ENCODE measurements at places on chromosomes 5 and 9.

GRCh38 chr9:134375011-134375390 is 48.7 kb downstream of the RXRA start:
- no peak for DNase-seq

- no peak for DNase-seq
Observed at GRCh38 chr9:16281707-16282106, 588.8 kb downstream of the BNC2 start.

GRCh38 chr5:87097664-87098063 is 170.0 kb upstream of the RASA1 start:
- DNase-seq, result no peak

GRCh38 chr9:87662808-87663528 is 63.0 kb upstream of the CTSL start:
- DNase-seq, result peak; percentile 88

DNA sequence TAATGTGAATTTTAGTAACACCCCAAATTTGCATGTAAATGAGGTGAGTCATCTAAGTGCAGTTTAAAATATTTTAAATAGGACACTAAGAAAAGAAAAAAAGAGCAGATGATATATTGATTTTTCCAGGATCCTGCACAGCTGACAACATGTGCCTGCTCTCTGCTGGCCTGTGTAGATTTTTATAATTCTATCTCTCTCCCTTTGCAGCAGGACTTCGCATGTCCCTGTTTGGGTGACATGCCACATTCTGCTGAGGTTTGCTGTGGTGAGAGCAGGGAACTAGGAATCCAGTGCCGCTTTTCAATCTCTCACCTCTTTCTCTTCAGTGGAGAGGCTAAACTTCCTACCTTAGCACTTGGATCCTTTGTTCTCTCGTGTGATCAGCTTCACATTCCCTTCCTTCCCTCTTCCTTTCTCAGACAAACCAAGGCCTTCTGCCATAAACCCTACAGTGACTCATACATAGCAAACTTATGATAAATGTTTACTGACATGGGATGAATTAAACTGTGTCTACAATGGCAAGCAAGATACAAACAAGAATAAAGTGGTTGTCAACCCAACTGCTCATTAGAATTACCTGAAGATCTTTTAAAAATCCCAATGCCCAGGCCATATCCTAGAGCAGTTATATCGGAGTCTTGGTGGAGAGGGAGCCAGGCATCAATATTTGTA is 198.8 kb upstream of the EFNA5 start:
- no peak for DNase-seq

DNA sequence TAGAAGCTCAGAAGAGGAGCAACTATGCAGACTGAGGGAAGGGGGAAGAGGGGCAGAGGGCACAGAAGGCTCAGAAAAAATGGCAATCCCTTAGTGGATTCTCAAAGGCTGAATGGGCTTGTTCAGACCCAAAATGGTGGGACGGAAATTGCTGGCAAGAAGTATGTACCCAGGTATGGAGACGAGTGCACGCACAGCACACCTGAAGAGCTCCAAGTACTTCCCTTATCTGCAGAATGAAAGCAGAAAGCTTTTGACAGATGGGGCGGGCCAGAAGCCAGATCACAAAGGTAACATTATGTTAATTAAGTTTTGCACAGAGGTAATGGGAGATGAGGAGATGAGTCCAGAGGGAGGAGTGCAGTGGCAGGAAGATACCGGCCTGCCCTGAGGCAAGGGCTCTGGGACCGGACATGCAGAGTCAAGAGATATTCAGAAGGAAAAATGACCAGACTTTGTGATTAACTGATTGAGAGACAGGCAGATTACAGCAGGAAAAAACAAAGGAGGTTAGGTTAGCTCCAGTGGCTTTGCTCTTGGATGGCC is 138.1 kb upstream of the PIK3R1 start:
- no peak for DNase-seq

DNA sequence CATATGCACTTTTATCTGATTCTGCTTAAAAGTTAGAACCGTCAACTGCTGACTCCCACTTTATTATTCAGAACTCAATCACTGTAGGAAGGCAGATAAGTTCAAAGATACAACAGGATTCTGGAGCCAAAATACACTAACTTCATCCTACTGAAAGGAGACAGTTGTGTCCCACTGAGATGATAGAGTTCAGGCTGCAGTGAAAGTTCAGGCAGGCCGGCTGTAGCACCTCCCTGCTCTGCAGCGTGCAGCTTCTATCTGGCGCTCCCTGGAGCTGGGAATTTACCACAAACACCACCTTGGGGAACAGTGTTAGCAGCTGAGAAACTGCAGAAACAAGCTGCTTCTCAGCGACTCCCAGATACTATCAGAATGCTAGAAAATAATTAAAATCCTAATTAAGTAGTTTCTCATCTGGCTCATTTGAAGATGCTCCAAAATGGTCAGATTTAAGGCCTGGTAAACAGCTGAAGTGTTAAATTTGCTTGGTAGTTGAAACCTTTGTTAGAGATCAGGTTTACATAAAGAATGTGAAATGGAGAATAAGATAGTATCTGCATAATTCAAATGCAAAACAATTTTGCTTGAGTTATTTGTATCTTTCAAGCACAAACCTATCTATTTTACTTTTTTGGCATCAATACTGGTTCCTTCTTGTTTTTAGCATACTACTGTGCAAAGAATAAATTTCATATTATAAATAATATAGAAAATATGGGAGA is 52.3 kb upstream of the CNTLN start:
- no peak for DNase-seq

DNA sequence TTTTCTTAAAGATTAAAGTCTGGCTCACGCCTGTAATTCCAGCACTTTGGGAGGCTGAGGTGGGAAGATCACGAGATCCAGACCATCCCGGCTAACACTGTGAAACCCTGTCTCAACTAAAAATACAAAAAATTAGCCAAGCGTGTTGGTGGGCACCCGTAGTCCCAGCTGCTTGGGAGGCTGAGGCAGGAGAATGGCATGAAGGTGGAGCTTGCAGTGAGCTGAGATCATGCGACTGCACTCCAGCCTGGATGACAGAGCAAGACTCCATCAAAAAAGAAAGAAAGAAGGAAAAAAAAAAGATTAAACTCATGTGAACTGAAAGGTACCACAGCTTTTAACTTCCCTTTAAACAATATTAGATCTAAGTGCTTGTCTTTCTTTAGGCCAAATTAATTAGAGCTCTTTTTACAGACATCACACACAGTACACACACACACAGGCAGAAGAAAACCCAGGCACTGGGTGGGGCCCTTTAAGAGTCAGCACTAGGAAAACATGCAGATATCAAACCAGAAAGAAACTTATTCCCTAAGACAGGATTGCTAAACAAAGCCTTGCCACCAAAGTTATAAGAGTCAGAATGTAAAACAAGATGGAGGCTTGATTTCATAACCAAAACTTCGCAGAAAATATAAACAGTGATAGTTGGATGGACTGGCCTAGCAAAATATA is 29.3 kb upstream of the UHRF2 start:
- DNase-seq, result no peak

DNA sequence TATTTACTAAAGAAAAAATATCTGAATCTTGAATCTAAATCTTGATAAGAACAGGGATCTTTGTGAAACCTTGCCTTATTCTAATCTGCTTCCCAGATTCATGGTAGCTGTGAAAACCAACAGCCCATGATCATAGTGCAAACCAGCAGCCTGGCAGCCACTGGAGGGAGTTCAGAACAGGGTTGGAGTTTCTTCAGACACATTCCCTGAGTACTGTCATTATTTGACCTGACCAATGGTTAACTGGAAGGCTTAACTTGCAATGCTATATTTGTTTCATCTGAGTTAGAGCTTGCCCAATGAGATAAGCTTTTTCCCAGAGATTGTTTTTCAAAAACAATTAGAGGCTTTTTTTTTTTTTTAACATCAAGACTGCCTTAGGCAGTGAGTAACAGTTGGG is 47.8 kb downstream of the LOX start:
- DNase-seq, result no peak

- no peak for DNase-seq
Observed at GRCh38 chr9:18490641-18491370, 16.9 kb downstream of the ADAMTSL1 start.

DNA sequence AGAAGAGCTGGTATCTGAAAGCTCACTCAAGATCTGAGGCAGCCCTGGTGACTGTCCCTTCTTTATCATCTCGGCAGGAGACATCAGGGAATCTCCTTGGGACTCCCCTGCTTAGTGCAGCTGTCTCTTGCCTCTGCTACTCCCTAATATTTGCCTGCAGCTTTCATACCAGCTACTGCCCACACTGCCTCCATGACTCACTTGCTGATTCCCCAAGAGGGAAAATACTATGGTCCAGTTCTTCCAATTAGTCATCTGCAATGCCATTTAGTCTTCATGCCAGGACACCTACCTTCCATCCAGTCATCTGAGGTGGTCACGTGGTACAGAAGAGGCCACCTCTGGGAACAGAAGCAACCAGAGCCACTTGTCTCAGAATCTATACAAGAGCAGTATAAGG is 270.8 kb downstream of the NTRK2 start:
- no peak for DNase-seq

GRCh38 chr5:137316346-137316736 is 182.8 kb downstream of the SPOCK1 start:
- no peak for DNase-seq

DNA sequence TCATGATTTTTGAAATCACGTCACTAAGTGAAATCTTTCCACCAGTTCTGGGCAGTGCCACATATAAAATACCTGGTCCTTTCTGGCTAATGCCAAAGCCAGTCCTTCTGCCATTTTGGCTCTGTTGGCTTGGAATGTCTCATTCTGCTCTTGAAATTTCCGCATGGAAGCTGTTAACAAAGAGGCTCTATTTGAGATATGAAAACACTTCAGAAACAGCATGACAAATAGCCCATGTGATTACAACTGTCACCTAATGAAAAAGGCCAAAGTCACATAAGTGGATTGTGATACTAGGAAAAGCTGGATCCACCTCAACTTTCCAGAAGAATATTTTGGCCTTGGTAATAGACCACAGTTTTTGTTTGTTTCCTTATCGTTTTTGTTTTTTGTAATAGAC is 12.8 kb downstream of the GOLGA1 start:
- DNase-seq, result no peak

- no peak for DNase-seq
Observed at GRCh38 chr5:121325930-121326329, 525.8 kb upstream of the FTMT start.

GRCh38 chr5:112163435-112163834 is 255.6 kb downstream of the EPB41L4A start:
- DNase-seq, result no peak

DNA sequence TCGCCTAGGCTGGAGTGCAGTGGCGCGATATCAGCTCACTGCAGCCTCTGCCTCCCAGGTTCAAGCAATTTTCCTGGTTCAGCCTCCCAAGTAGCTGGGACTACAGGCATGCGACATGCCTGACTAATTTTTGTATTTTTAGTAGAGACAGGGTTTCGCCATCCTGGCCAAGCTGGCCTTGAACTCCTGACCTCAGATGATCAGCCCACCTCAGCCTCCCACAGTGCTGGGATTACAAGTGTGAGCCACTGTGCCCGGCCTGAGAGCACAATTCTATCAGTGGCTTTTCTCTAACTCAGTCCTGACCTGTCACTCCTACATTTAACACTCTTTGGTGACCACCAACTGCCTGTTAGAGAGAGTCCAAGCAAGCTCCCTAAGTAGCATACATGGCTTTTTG is 82.7 kb upstream of the SPOCK1 start:
- no peak for DNase-seq

DNA sequence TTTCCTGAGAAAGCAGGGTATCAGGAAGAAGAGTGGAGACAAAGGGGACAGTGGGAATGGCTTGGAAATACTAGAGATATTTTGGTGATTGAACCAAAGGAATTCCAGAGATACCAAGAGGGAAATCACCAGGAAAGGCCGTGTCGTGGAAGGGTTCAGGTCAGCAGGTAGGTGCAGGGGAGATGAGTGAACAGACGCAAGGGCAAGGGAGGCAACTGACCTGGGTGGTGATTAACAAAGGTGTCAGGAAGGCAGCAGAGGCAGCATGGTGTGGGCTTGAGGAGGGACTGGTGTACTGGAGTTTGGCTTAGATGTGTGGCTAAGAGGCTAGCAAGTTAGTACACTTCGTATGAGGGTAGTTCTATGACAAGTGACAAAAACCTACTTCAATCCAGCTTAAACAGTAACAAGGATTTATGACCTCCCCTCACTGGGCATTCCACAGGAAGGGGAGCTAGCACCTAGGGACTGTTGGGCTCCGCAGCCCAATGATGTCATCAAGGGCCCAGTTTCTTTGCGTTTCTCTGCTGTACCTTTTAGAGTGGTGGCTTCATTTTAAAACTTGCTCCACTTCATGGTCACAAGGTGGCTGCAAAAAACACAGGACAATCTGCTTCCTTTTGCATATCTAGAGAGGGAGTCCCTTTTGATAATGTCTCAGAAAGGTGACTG is 37.0 kb downstream of the INIP start:
- no peak for DNase-seq

DNA sequence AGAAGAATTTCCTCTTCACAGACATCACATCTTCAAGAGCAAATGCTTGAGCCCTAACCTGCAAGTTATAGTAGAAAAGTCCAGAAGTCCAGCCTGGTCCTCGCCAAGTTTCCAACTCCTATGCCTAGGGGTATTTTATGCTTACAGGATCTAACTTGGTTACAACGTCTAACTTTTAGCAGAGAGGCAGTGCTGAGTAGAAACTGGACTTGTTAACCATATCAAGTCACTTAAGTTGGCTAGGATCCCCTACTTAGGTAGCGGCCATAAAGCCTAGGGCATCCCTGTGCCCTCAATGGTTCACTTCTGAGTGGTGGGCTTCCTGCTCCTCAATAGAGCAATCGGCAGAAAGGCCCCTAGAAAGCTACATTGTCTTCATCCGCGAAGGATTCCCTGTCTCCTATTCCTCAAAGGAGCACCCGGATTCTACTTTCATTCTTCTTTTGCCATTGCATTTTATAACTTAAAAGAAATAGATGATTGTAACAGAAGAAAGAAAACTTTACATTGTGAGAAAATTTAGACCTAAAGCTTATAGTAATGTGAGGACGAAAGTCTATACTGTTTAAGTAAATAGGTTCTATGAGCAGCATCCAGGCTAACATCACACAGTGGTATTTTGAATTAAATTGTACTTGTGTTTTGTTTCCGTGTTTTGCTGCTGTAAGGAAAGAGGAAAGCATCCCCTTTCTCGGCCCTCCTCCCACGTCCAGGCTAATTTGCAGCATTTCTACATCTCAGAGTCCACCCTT is 1.3 kb upstream of the MTAP start:
- no peak for DNase-seq

All from activated CD4-positive, alpha-beta T cell treated with anti-CD3 and anti-CD28 coated beads for 36 hours (primary cell).